ENCODE measurements at places on chromosomes 13 and 19. TPM values are rescaled to one million over a fixed set of nuclear protein-coding genes. Genes with fewer than 3 reads are reported as not detected.

Gene COMP
- 0.85 TPM for total RNA-seq

Gene GAS6
- 133 TPM for total RNA-seq

Gene PRR36
- not detected for total RNA-seq

Gene SYT5
- total RNA-seq, result not detected

Gene PRDX2
- 184 TPM for total RNA-seq

Gene NEK5
- not detected for total RNA-seq

Gene NLRP4
- not detected for total RNA-seq

Gene SOX1
- not detected for total RNA-seq

Gene PTH2
- total RNA-seq, result not detected

Gene CD70
- not detected for total RNA-seq

Gene MPV17L2
- 36.8 TPM for total RNA-seq

Gene PSG4
- not detected for total RNA-seq

Gene PSG2
- not detected for total RNA-seq

Gene CLDND2
- not detected for total RNA-seq

Gene HIPK4
- 0.17 TPM for total RNA-seq

Gene IGSF23
- total RNA-seq, result not detected

All from pericardium fibroblast (primary cell).